Activated CD4-positive, alpha-beta T cell treated with anti-CD3 and anti-CD28 coated beads for 24 hours (primary cell): ENCODE measurements at places on chromosomes 5 and 9.

DNA sequence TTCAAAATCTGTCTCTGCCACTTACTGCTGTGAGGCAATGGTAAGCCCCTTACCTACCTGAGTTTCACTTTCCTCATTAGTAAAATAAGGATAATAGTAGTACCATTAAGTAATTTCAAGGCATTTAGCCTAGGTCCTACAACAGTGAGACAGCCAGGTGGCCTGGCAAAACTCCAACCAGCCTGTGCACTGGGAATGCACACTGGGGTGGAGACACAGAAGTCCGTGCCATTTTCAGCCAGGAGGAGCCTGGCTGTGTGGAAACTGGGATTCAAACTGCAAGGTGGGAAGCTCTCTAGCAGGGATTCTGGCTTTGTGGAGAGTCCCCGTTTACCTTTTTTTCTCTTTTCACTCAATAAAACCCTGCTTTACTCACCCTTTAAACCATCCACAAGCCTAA, 630.4 kb downstream of the PRELID2 start:
- no peak for DNase-seq

- no peak for DNase-seq
These were observed 52.6 kb upstream of the TNFAIP8 start for GRCh38 chr5:119302916-119303897.

DNA sequence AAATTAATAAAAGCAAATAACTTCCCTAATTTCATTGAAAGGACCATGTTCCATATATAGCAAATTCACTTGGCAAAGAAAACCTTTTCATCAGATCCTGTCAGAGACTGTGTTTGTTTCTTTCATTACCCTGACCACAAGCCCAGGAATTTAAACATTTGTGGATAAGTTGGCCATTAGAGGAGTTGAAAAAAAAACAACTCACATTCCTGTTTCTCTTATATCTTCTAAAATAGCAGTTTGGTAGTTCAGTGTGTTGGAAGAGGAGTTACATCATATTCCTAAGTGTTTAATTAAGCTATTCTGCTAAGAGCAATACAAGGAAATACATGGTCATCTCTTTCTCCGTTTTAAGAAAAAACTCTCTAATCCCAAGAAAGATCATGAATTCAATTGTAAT, 505.6 kb downstream of the TLE1 start:
- DNase-seq, result no peak

DNA sequence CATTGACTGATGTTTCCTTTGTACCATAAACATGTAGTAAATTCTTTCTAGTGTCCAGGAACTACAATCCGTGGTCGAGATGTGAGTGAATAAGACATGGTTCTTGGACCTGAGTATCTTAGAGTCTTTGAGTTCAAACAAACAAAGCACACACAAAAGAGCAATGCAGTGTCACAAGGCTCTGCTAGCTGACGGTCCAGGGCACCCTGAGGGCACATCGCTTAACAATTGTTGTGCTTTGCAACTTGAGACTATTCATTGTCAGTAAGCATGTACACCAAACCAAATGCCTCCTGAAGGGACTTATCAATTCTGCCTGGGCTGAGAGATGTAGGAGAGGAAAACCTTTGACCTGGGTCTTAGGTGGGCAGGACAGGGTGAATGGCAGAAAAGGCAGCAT, 84.8 kb downstream of the CAMK4 start:
- DNase-seq, result no peak

- DNase-seq, result no peak
These were observed 13.8 kb downstream of the MACIR start for GRCh38 chr5:103272377-103272776.

DNA sequence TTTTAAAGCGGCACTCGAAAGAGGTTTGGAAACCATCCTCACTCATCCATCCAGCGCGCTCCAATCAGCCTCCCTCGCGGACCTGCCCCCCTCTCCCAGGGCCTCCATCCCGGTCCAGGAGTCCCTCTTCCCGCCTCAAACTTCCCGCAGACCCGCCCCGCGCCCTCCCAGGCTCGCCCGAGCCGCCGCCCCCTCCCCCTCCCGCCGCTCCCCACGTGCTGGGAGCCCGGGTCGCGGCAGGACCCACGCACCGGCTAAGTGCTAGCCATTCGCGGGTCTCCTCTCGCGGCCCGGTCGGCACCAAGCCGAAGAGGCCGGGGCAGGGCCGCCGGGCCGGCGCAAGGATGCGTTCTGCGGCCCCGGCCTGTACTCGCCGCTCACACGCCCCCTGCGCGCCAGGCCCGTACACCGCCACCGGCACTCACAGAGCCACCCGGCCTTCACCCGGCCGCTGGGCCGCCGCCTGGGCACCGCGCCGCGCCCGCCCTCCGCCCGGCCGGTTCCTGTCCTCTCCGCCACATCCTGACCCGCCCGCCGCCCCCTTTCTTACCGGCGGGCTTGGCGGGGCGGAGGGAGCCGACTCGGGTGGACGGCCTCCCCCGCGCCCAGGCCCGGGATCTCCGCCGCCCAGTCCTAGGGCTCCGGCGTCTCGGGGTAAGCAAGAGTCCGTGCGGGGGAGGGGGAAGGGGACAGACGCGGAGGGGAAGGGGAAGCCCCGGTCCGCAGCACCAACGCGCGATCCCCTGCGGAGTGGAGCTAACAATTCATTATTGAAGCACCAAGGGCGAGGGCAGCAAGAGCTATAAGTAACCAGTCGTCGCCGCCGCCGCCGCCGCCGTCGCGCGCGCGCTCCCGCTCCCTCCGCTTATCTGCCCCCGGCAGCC, 576 bp downstream of the CHD1 start:
- peak; percentile 41 for DNase-seq

GRCh38 chr9:91032121-91032531, 230.5 kb downstream of the SYK start:
- DNase-seq, result no peak

GRCh38 chr5:51095486-51095885, 287.8 kb upstream of the ISL1 start:
- no peak for DNase-seq
